ENCODE measurements at places on chromosomes 1 and 21.

GRCh38 chr1:168531615-168532345 lies 12.0 kb downstream of the XCL2 start:
- DNase-seq, result no peak

DNA sequence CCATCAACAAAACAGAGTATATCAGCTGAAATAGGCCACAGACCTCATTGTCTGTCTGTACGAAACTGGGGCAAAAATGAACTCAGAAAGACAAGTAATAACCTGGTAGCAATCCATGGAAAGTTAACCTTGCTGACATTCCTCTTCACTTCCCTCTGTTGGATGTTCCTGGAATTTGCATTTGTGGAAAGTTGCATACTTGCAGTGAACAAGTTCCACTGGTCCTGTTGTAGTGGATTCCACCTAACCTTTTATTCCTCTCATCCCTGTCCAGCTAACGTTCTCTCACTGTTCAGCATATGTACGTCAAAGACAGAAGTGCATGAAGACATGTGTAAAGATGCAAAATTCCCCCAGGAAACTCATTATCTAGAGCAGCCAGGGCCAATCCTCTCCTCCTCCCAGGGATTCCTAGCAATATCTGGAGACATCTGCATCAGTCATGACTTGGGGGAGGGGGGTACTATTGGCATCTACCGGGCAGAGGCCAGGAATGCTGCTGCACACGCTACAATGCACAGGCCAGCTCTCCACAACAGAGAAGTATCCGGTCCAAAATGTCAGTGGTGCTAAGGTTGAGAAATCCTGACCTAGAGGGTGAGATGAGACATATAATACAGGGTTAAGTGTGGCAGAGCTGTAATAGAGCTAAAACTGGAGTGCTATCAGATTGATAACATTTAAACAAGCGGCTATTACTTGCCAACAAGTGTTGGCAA lies 8.2 kb downstream of the LPAR3 start:
- DNase-seq, result no peak

DNA sequence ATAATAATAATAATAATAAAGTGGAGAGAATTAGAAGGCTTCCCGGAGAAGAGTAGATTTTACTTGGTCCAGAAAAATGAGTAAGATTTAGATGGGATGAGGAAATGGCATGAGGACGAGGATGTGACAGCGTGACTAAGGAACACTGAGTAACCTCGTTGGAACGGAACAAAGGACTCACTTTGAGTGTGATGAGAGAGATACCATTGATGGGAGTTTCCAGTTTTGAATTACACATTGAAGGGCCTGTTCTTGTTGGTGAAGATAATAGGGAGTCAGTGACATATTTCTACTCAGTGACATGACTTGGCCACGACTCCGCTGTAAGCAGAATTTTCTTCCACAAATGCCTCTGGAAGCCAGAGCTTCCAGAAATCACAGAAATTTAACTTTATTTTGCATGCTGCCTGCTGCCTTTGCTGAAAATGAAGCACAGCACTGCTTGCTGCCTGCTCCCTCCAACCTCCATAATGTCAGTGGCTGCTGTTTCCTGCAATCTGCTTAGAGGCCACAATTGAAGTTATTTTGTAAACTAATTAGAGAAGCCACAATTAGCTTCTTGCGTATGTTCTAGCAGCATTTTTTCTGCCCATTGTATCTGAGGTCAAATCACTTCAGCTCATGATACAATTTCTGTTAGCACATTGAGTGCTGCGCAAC lies 33.7 kb upstream of the FBXO28 start:
- no peak for DNase-seq

- DNase-seq, result no peak
These were observed 49.2 kb downstream of the MRPL39 start for GRCh38 chr21:25558123-25558522.

DNA sequence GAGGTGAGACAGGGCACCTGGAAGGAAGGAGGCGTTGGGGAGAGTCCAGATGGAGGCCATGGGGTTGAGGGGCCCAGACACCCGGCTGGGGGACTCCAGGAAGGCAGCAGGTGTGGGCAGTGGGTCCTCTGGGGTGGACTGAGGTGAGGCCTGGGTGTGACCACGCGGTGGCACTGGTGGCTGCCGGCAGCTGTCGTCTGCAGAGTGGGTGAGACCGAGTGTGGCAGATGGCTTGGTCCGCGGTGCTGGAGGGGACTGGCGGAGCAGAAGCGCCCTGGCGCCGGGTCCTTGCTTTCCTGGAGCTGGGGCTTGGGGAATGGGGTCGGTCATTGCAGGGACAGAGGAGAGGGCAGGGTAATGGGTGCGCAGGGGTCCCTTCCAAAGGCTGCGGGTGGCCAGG lies 12.5 kb downstream of the AGRN start:
- DNase-seq, result no peak

DNA sequence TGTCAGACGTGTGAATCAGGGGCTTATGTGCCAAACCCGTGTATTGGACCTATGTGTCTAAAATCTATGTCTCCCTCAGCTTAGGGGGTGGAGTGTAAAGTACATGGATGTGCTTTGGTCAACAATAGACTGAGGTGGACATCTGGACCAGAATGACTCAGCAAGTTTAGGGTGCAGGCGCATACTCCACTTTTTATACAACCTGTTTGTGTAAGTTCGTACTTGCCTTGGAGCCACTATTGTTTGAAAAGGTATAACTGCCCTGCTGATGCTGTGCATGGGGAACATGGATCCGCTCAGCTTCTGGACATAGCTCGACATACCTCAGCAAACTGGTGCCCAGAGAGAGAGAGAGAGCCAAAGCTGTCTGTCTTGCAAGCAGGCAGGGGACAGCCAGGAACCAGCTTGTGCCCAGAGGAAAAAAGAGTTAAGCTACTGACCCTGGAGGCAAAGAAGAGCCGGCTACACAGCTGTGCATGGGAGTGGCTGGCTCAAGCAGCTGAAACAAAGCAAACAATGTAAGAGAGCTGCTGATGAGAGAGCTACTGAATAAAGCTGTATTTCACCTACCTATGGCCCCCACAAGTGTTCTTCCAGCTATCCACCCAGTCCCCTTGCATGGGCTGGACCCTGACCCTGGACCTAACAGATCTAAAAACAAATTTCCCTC lies 41.2 kb downstream of the GJA5 start:
- peak; percentile 39 for DNase-seq

GRCh38 chr1:200442537-200443156 lies 32.8 kb upstream of the ZNF281 start:
- no peak for DNase-seq

DNA sequence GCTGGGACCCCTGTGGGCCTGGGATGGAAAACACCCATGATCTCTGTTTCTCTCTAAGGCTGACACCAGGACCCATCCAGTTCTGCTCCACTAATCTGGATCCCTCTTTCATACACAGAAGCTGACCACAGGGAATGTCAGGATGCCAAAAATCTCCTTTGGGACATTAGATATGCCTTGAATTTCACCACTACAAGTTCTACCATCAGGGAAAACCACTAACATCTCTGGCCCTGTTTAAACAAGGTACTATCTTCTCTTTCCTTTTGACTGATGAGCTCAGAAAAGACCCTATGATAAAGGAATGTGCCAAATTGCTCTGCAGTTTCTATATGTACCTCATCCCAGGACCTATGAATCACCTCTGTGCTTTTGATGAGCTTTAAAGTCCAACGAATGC lies 10.2 kb upstream of the PLXNA2 start:
- DNase-seq, result no peak

GRCh38 chr21:38455403-38455802 lies 42.9 kb downstream of the ERG start:
- no peak for DNase-seq

DNA sequence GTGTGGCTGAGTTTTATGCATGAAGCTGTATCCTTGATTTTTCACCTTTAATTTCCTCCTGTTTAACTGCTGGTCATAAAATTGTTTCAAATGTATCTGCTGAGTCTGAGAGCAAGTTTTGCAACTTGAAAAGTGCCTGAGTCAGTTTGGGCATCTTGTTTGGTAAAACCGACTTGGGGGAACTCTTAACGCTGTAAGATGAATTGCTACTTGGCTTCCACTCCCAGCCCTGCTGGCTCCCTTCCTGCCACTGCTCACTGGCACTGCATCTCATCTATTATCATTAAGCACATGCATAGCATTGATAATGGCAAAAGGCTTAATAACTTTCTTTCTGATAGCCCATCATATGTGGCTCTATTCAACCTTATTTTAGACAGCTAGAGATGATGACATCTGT lies 35.7 kb upstream of the FAM78B start:
- no peak for DNase-seq

DNA sequence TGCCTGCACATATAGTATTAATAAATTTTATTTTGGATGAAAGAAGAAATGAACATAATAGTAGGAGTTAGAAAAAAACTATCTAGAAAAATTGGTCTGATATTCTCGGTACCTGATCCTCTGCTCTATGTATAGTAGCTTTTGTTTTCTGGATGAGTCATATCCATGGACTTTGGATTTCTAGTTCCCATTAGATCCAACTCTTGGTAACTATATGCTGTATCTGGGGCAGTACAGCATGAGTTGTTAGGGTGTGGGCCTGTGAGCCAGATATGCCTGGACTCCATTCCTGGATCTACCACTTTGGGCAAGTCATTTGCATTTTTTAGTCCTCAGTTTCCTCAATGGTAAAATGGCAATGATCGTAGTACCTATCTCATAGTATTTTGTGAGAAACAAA lies 372.2 kb upstream of the PKN2 start:
- no peak for DNase-seq

DNA sequence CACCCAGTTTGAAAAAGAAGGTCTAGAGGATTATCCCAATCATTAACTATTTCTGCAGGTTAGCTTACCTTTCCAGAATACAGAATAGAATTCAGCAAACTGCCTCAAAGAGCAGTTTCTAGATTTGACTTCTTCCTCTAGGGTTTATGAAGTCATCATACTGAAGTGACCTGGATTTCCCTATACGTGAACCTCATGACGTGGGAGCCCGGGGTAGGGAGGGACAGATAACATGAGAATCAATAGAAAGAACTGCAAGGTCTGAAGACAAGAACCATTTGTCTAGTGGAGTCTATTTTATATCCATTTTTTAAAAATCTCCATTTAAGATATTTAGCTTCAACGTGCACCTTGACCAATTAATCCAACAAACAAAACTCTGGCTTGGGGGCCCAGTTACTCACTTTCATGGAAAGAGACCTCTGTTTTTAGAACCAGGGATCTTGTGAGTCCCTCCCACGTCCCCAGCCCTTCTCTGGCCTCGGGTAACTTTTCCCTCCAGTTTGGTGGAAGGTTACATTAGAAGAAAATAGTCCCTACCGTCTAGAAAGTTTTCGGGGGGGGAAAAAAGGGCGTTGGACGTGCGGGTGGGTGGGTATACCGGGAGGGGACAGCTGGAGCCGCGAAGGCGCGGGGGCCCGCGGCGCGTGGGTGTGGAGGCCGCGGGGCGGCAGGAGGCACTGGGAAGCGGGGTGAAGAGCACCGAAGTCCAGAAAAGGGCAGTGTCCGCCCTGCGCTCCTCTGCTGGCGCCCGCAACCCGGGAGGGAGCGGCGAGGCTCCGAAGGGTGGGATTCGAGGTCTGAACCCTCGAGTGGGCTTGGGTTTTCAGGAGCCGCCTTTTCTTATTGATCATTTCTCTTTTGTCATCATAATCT lies 13.8 kb upstream of the POGZ start:
- DNase-seq, result no peak

DNA sequence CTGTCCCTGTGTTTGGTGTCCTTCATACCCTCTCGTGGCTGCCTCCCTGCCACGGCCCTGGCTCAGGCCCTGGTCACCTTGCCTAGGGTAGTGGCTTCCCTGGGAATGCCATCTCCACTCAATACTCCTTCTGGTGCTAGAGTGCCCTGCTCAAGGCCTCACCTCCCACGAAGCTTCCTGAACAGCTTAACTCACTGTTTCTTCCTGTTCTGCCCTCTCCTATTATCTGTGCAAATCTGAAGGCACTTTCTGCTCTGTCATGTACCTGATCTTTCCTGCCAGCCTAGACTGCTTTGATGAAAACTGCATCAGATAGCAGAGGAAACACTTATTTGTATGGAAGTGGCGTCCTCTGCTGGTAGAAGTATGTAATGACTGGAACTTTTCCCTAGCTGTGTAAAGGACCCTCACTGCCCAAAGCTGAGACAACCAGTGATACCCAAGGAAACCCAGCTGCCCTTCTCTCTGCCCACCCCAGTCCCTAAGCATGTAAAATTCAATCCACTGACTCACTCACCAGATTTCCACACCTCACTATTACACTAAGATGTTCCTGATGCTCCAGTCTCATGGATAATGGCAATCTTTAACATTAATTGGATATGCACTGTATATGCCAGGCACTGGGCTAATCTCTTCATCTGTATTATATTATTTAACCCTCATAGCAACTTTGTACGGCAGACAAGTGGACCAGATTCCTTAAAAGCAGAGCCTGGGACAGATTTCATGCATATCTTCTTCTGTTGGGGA lies 36.2 kb upstream of the BTG2 start:
- DNase-seq, result peak; percentile 76

- DNase-seq, result no peak
These were observed 19.9 kb upstream of the SRSF4 start for GRCh38 chr1:29201595-29202051.

GRCh38 chr21:19031953-19032352 lies 628.4 kb upstream of the TMPRSS15 start:
- DNase-seq, result no peak

DNA sequence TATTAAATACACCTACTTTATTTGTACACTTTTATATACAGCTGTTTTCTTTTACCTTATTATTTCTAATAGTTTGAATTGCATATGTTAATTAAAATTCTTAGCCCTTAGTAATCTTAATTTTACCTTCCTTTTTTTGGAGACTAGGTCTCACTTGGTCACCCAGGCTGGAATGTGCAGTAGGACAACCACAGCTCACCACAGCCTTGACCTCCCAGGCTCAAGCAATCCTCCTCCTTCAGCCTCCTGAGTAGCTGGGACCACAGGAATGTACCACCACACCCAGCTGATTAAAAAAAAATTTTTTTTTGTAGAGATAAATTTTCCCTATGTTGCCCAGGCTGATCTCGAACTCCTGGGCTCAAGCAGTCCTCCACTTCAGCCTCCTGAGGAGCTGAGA lies 15.0 kb upstream of the SDC3 start:
- no peak for DNase-seq

DNA sequence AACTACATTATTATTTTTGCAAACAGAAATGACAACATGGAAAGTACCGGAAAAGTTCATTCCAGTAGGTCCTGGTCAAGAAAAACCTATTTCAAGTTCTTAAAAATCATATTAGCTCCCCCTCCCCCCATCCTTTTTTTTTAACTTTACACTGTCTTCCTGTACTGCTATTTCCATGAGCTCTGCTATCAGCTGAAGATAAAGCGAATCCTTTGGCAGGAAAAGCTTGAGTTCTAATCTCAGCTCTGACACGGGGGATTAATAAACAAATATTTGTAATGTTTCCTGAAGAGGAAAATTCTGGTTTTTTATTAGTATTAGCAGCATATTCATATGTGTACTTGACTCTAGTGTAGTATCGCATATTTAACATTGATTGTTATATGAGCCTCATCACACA lies 190.7 kb upstream of the ESRRG start:
- DNase-seq, result no peak

- no peak for DNase-seq
These were observed 16.4 kb downstream of the ARHGEF2 start for GRCh38 chr1:155961937-155962336.

Measured in SHP77 (cell line).